ENCODE measurements at places on chromosomes 3 and 15.

DNA sequence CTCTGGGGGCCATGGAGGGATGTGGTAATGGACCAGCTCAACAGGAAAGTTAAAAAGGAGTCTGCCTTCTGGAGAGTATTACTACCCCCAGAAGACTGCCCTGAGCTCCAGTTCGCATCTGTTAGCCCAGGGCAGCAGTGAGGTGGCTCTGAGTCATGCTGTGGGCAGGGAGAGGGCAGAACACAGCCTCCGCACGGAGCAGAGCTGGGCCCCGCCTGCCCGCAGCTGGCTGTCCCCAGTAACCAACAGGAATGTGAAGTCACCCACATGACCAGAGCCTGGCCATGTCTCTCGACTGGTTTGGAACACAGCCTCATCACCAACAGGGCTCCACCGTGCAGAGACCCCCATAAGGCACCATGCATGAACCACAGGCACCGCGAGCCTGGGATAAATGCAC is 62.1 kb downstream of the CYFIP1 start:
- DNase-seq: no peak

- no peak for DNase-seq
Measured at GRCh38 chr3:149845570-149846244, 32.7 kb downstream of the RNF13 start.

GRCh38 chr3:89392991-89393390 is 285.6 kb downstream of the EPHA3 start:
- no peak for DNase-seq

DNA sequence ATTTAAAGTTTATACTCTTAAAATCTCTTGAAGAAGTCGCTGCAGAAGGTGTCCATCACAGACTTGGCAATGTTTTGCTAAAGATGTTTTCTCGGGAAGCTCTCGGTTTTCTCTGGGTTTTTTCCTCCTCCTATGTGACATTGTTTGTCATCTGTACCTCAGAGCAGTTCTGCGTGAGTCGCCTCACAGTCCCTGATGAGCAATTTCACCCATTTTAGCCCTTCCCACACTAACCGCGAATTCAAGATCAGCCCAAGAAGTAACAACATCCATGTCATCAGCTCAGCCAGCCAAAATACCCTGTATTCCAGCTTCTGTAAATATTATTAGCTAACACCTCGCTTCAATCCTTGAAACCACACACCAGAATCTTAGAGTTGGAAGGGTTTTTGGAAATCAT is 224.3 kb upstream of the SETMAR start:
- no peak for DNase-seq

GRCh38 chr3:197404754-197405153 is 106.3 kb upstream of the DLG1 start:
- DNase-seq: no peak

- DNase-seq: no peak
Measured at GRCh38 chr15:28127036-28127435, 27.9 kb upstream of the OCA2 start.

GRCh38 chr3:166422556-166422955 is 585.3 kb upstream of the BCHE start:
- no peak for DNase-seq

GRCh38 chr3:184514171-184514490 is 47.5 kb upstream of the EPHB3 start:
- DNase-seq: no peak

GRCh38 chr3:45477041-45477725 is 88.8 kb downstream of the LARS2 start:
- DNase-seq: no peak

DNA sequence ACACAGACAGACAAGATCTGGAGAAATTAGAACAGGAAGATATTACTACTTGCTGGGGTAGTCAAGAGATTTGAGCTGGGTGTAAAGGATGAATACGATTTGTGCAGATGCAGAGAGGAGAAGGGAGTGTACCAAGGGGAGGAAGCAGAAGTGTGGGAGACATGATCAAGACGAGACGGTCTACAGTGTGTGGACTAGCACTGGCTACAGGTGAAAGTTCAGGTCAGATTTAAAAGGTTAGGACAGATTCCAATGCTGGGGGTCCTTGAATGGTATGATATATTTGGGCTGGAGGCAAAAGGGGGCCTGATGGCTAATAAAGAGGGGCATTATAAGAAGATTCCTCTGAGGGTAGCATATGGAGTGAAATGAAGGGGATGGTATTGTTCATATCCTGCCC is 12.1 kb downstream of the LDHAL6B start:
- no peak for DNase-seq

DNA sequence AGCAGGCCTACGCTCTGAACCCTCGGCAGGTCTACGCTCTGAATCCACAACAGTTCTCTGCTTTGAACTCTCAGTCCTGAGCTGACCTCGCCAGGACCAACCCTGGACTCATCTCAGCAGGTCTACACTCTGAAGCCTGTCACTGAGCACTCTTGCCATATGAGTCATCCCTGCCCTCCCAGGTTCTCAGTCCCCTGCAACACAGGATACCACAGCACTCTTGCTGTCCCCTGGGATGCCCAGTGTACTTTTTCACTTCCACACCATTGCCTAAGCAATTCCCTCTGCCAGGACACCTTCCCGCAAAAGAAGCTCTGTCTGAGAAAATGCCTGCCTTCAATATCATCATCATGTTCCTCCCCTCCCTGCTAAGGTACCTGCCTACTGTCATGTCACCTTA is 42.0 kb downstream of the NUP210 start:
- no peak for DNase-seq

DNA sequence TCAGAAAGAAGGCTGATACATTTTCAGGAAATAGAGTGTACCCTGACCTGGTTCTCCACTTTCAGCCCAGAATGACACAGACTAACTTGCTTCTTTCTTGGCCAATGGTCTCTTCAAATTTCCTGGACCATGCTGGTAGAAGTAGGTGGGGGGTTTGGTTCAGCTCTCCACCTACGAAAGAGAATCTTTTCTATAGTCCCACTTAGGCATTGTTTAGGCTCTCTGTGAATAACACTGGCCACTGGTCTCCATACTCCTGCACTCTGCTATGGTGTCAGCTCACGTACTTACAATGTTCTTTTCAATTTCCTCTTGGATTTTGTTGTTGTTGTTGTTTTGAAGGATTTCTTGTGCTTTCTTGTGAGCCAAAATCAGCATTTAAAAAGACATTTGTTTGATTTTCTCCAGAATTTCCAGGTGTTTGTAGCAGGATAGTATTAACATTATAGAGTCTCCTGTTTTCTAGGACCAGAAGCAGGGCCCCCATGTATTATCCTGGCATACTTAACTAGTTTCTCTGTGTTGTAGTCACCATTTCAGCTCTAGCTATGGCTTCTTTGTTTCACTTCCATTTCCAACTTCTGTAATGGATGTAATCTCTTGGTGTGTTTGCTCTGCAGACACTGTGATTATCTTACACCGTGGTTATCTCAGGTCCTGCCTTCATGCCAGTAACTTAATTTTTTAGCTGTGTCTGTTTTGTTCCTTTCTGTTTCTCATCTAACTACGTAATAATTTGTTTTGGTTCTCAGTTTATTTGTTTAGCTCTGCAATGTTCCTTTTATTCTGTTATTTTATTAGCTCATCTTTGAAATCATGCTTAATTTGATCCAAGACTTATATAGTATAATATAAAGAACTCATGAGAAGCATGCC is 61.4 kb downstream of the CHRNA7 start:
- DNase-seq: no peak

GRCh38 chr3:177110895-177111294 is 86.4 kb downstream of the TBL1XR1 start:
- DNase-seq: no peak

DNA sequence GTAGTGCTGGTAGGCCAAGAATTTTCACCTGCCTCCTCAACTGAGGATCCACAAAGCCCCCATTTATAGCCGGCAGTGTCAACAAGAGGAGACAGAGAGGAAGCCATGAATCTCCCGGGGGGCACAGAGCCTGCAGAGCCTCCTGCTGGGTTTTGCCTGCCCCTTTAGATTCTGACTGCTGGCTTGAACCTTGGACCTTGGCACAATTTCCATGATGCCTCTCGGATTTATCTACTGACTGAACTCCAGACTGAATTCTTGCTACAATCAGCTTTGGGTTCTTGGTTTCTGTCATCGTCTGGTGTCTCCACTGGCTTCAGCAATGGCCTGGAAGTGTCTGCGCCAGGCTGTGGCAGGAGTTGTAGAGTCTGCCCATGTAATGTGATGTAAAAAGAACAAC is 80.7 kb downstream of the GPR156 start:
- DNase-seq: no peak

DNA sequence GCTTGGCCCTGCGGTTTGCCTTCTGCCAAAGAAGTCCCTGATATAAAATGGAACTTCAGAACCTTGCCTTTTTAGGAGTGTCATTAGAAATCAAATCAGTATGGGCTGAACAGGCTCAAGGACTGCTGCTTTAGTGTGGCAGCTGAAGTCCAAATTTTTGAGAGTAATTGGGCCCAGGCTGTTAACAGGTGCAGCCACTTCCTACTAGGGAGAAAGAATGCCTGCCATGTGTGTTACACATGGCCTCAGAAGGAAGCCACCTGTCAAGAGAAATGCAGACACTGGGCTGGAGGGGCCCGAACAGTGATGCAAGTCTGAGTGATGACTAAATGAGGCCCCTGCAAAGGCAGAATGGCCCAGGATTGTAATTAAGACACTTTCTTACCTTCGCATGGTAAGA is 786.7 kb upstream of the CFAP20DC start:
- no peak for DNase-seq

DNA sequence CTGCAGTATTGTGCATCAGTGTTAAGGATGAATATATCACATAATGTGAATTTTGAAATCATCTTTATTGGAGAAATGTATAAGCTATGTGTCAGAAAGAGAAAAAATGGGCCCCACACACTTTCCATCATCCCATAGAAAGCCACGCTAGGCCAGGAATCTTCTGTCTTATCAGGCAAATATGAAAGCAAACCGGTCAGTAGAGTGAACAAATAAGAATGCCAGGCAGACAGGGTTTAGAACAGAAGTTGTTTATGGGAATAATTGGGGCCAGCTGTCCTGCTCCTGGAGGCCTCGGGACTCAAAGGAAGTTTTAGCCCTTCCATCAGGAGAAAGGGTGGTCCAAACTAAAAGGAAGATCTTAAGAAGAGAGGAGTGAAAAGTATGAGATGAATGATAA is 39.5 kb downstream of the ZNF280D start:
- DNase-seq: no peak

- DNase-seq: no peak
Measured at GRCh38 chr3:72727172-72727571, 121.1 kb downstream of the SHQ1 start.

DNA sequence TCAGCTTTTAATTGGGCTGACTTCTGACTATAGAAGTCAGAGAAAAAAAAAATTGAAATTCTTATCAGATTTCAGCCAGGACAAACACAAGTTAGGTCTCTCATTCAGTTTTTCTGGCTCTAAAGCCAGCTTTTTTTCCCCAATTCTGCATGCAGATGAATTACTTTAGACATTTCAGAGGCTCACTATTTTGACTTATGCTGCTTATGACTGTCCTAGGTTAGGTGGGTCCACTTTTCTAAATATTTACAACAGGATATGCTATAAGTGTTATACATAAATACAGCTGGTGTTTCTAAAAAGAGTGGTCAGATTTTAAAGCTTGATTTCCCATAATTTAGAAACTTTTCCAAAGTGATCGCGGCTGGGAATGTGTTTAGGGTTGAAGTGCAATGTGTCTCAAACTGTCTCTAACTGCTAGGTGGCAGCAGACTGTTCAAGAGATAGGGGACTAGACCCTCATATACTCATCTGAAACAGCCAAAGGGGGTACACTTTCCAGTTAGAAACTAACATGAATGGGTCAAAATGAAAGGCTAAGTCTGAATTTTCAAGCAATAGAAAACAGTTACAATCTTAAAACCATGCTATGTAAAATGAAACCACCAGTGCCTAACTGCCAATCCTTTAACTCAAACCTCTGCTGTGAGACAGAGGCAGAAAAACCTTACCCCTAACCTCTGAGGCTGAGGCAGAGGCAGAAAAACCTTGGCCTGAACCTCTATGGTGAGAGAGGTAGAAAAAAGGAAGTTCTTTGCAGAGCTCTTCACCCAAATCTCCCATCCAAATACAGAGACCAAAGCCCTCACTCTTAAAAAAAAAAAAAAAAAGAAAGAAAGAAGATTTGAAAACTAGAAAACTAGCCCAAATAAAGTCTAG is 596.0 kb downstream of the NTRK3 start:
- DNase-seq: no peak

Measured in esophagus squamous epithelium (tissue), 5 donors.